ENCODE measurements at places on chromosomes 16 and 17. TPM values are rescaled to one million over a fixed set of nuclear protein-coding genes. Genes with fewer than 3 reads are reported as not detected.

Gene TSR1
- total RNA-seq, result 35.3 TPM

Gene NPTX1
- 6.7 TPM for total RNA-seq

Gene SOST
- total RNA-seq, result 0.23 TPM

Gene TMEM92
- not detected for total RNA-seq

Gene AOC3
- 0.46 TPM for total RNA-seq

Gene PARN
- 27.0 TPM for total RNA-seq

Gene C17orf75
- 52.8 TPM for total RNA-seq

Gene BAIAP3
- total RNA-seq, result 61.8 TPM

Gene KRTAP3-1
- total RNA-seq, result not detected

Gene HSPB9
- 0.23 TPM for total RNA-seq

Gene TNFRSF13B
- total RNA-seq, result not detected

Gene CRHR1
- total RNA-seq, result 6.2 TPM

Measured in diencephalon (tissue), 1 donor.